MG63 (cell line): ENCODE measurements at places on chromosomes 6 and 20.

- DNase-seq, result no peak
Measured at GRCh38 chr6:4318321-4318720, 182.9 kb upstream of the ECI2 start.

- DNase-seq, result no peak
Measured at GRCh38 chr6:6882592-6882991, 225.2 kb upstream of the RREB1 start.

- no peak for DNase-seq
Measured at GRCh38 chr6:38270367-38270766, 369.4 kb downstream of the BTBD9 start.

DNA sequence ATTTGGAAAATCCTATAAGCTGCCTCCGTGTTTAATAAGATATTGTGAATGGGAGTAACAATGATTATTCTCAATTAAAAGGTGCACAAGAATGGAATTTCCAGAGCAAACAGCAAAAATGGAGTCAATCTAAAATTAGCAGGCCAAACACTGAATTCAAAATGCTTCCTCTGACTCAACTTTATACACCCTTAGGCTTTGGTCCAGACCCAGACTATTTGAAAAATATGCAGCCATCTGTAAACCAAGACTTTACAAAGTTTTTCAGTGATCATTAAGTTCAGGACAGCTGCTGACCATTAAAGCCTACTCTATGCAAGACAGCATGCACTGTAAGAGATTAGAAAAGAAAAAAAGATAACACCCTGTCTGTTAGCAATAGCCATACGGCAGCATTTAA, 39.4 kb upstream of the CCN6 start:
- no peak for DNase-seq

DNA sequence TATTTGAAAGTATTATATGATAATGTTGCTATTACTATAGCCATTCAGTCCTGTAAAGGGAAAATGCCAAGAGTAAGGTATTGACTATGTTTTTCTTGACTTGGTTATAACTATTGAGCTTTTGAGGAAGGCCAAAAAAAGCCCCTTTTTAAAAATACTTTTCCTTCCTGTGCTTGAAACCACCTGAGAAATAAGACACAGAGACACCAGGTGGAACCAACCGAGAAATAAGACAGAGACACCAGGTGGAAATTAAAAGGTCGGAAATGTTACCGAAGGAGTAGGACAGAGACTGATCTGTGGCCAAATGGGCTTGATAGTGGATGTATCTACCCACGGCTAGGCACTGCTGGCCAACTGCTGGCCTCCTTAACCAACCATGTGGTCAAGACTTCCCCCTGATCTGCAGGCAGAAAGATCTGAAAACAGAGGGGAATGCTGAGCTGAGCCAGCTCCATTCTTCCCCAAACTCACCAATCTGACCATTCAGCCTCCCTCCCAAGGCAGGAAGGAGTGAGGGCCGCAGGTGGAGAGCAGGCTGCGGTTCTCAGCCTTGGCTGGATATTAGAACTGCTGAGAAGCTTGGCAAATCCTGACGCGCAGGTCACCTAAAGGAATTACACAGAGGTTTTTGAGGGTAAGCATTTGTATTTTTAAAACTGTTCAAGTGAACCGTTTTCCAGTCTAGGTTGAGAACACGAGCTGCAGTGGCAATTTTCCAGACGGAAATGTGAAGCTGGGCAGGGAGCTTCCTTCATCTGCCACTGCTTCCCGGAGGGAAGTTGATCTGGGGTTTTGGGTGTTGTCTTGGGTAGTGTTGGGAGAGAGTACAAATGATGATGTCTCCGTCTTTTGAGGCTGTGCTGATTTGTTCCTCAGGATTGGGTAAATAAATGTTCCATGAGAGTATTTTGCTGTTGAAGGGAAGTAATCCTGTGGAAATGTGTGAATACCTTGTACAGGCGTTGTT, 121.7 kb upstream of the EXOC2 start:
- DNase-seq, result no peak

GRCh38 chr6:134314006-134314821, 3.7 kb downstream of the SGK1 start:
- DNase-seq, result no peak

DNA sequence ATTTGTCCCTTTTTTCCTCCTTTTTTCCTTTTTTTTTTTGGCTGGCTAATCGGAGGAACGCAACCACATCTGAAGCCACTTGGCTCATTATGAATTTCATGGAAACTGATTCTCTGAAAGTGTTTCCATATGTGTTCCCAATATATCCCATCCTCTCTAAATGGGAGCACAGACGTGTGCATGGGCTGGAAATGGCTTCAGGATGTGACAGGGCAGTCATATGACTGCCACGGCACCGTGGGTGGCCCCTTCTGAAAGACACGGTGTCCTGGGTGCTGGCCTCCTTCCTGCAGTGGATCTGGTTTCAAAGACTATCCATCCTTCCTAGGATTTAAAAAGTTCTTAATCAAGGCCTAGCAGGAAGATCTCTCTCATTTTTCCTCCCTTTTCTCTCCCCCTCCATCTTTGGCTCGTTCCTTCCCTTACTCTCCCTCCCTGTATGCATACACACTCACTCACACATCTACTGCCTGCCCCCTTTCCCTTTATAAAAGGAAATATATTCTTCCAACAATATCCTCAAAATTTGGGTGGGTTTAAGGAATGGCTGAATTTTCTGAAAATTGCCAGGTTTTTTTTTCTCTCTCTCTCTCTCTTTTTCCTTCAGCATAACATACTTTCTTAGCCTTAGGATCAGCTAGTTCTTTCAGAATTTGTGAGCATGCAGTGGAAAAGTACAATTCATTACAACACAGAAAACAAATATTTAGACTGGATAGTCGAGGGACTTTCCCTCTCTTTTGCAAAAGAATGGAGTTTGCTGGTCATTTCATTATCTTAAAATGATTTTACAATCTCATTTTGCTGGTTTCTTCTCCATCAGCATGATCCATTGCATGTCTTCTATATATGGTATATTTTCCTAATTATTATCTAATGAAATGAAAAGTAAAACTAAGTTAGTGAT, 161.2 kb upstream of the SUPT3H start:
- no peak for DNase-seq

DNA sequence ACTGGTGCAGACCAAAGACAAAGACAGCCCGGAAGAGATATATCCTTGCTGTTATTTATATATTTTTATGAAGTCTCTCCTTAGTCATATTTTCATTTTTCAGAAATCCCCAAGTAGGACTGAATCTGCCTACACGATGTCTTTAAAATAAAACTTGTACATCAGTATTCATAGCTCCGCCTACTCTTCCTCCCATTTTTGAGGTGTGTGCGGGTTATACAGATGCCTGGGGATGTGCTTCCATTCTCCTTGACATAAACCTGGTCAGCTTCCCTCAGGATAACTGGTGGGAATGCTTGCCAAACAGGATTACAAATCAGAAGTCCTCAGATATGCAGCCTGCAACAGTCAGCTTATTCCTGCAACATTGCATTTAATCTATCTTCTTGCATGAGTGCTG, 264.2 kb downstream of the PHACTR1 start:
- DNase-seq, result no peak

DNA sequence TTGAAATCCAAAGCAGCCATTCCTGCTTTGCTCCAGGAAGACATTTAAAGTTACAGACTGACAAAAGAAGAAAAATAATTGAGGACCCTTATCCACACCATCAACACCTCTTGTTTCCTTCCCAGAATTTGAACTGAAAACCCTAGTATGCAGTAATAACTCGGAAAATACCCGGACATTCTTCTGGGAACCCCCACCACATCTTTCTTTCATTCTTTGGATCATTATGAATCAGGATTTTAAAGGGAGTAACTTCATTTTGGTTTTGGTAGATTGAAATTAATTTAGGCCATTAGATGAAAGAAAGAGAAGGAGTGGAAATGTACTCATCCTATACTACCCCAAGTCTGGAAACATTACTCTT, 213.8 kb upstream of the MARCKS start:
- DNase-seq, result no peak

- DNase-seq, result no peak
Measured at GRCh38 chr20:49078310-49078709, 32.2 kb downstream of the CSE1L start.

DNA sequence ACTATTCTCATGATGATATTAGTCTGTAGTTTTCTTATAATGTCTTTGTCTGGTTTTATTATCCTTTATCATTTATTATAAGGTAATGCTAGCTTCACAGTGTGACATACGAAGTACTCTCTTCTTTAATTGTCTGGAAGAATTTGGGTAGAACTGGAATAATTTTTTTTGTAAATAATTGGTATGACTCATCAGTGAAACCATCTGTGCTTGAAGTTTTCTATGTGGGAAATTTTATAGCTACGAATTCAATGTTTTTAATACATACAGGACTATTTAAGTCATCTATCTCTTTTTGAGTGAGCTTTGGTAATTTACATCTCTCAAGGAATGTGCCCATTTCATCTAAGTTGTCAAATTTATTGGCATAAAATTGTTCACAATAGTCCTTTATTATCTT, 86.3 kb downstream of the SOD2 start:
- DNase-seq, result no peak

- DNase-seq, result no peak
Measured at GRCh38 chr6:45473121-45473993, 95.6 kb upstream of the SUPT3H start.

DNA sequence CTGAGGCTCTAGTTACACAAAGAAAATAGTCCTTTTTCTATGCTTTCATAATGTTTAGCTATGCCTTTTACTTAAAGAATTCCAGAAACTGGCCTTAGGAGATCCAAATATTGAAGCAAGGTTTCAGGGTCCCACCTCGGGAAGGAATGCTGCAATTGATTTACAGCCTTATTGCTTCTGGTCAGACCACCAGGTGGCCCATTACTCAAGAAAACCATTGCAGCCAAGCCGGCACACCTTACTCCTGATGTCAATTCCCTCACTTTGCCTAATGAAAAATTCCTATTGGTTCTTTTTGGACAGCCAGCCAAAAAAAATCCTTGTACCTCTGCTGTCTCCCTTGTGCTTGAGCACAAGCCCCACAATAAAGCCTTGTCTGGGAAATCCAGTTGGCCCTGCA, 173.9 kb downstream of the LMBRD1 start:
- DNase-seq, result no peak

DNA sequence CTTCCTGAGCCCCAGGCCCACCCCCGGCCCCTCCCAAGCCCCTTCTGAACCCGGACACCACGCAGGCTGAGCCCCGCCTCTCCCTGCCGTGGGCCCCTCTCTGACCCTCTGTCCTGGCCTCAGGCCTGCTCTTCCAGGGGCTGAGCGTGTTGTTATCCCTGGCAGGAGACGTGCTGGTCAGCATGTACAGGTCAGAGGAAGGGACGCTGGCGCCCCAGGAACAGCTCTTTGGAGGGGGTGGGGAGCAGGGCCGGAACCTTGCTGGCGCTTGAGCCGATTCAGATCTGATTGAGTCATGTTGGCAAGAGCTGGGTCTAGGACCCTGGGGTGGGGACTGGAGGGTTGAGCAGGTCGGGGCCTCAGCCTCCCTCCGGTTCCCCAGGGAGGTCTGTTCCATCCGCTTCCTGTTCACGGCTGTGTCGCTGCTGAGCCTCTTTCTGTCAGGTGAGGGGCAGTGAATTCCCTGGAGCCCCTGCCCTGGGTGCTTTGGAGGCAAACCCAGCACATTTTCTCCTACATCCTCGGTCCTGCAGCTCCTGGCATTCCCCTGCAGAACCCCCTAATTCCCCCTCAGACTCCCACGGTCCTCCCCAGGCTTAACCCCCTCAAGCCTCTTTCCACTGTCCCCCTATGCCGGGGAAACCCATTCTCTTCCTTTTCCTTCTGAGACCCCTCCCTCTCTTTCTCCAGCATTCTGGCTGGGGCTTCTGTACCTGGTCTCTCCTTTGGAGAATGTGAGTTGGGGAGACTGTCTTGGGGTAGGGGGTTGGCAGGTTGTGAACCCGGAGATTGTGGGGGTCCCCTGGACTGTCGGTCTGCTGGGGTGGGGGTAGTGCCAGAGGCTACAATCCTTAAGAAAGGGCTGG, 2.0 kb downstream of the SPAG4 start:
- peak; percentile 75 for DNase-seq

GRCh38 chr6:90412538-90413369, 116.1 kb upstream of the BACH2 start:
- no peak for DNase-seq
